A549 treated with AZD2906 at 1 μM for 4 hours (cell line): ENCODE measurements at places on chromosomes 13 and 19. TPM values are rescaled to one million over a fixed set of nuclear protein-coding genes. Genes with fewer than 3 reads are reported as not detected.

The ATP4A gene
- total RNA-seq: 0.06 to 0.14 TPM (median 0.13 TPM) in 4 of 5 replicates, not detected in the other

The POU4F1 gene
- total RNA-seq: 0.69 to 0.88 TPM (median 0.78 TPM) in 5 replicates

The KIR3DL1 gene
- not detected in 5 replicates for total RNA-seq

The FAM83E gene
- total RNA-seq: 0.12 to 0.40 TPM (median 0.21 TPM) in 5 replicates

The BRSK1 gene
- total RNA-seq: 2.8 to 3.4 TPM (median 3.3 TPM) in 5 replicates

The PLEKHJ1 gene
- 41.4 to 62.2 TPM (median 59.5 TPM) in 5 replicates for total RNA-seq
